ENCODE measurements at places on chromosomes 5 and 9.
A peak's percentile ranks its signal among the peaks of the same experiment; 100 is the strongest.

DNA sequence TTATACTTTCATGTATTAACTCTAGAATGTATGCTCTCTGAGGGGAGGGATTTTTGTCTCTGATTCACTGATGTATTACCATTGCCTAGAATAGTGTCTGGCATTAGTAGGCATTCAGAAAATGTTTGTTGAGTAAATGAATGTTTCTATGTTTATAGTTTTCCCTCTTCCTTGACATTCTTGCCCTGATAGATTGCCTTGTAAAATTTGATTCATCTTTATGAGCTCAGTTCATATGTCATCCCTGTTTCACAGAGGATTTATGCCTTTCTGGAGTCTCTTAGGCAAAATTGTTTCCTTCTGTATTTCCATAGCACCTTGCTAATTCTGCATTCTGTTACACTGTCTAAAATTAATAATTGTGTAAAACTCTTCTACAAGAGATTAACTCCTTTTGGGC is 72.3 kb downstream of the RASA1 start:
- H3K27me3 ChIP-seq = no peaks in the 10 kb centered on the region
- peak overlapping the region; percentile 66 for H3K27ac ChIP-seq
- no peaks in the 10 kb centered on the region for H3K4me1 ChIP-seq

GRCh38 chr9:99139868-99140267 is 35.0 kb downstream of the TGFBR1 start:
- no peak for DNase-seq
- H3K27me3 ChIP-seq = no peaks in the 10 kb centered on the region
- no peaks in the 10 kb centered on the region for H3K36me3 ChIP-seq
- no peak overlapping the region for H3K4me3 ChIP-seq
- H3K27ac ChIP-seq = no peak overlapping the region
- no peaks in the 10 kb centered on the region for H3K4me1 ChIP-seq

GRCh38 chr5:175202463-175203068 is 241.4 kb downstream of the DRD1 start:
- no peak for DNase-seq
- H3K27ac ChIP-seq = no peak overlapping the region
- H3K4me1 ChIP-seq = no peaks in the 10 kb centered on the region
- no peak overlapping the region for H3K4me3 ChIP-seq

- H3K36me3 ChIP-seq = no peaks in the 10 kb centered on the region
- no peak overlapping the region for H3K4me3 ChIP-seq
- no peaks in the 10 kb centered on the region for H3K27me3 ChIP-seq
- DNase-seq = no peak
- H3K4me1 ChIP-seq = no peaks in the 10 kb centered on the region
Measured at GRCh38 chr9:259405-260404, 45.0 kb downstream of the DOCK8 start.

- H3K27ac ChIP-seq = no peak overlapping the region
- H3K36me3 ChIP-seq = peaks cover 25% of the 10 kb centered on the region
- no peak for DNase-seq
Measured at GRCh38 chr9:15505921-15506320, 4.8 kb downstream of the PSIP1 start.

GRCh38 chr9:70091572-70091971 is 47.9 kb downstream of the MAMDC2 start:
- H3K27me3 ChIP-seq = no peaks in the 10 kb centered on the region
- H3K4me1 ChIP-seq = no peaks in the 10 kb centered on the region
- no peak for DNase-seq
- no peak overlapping the region for H3K4me3 ChIP-seq
- H3K36me3 ChIP-seq = no peaks in the 10 kb centered on the region

All from Peyer's patch (tissue), 4 donors.